ENCODE measurements at places on chromosomes 7 and 10. TPM values are rescaled to one million over a fixed set of nuclear protein-coding genes. Genes with fewer than 3 reads are reported as not detected.
A peak's percentile ranks its signal among the peaks of the same experiment; 100 is the strongest.

GRCh38 chr7:133352430-133352829 lies 99.6 kb downstream of the EXOC4 start:
- no peaks in the 10 kb centered on the region for H3K27me3 ChIP-seq
- peaks cover 4% of the 10 kb centered on the region for H3K36me3 ChIP-seq
- no peak overlapping the region for H3K27ac ChIP-seq
- peaks cover 16% of the 10 kb centered on the region for H3K4me1 ChIP-seq
- H3K4me3 ChIP-seq, result no peak overlapping the region

GRCh38 chr7:41870461-41871138 lies 167.7 kb upstream of the INHBA start:
- peaks cover 4% of the 10 kb centered on the region for H3K4me1 ChIP-seq
- H3K4me3 ChIP-seq, result no peak overlapping the region
- no peak overlapping the region for H3K27ac ChIP-seq

- no peak overlapping the region for H3K4me3 ChIP-seq
- H3K27me3 ChIP-seq, result no peaks in the 10 kb centered on the region
- DNase-seq, result no peak
- no peaks in the 10 kb centered on the region for H3K4me1 ChIP-seq
These were observed 19.5 kb downstream of the SCART1 start for GRCh38 chr10:133473270-133473669.

- no peaks in the 10 kb centered on the region for H3K4me1 ChIP-seq
- no peaks in the 10 kb centered on the region for H3K27me3 ChIP-seq
- no peak for DNase-seq
- no peak overlapping the region for H3K4me3 ChIP-seq
- H3K36me3 ChIP-seq, result no peaks in the 10 kb centered on the region
These were observed 10.4 kb upstream of the DLG5 start for GRCh38 chr10:77936697-77937567.

DNA sequence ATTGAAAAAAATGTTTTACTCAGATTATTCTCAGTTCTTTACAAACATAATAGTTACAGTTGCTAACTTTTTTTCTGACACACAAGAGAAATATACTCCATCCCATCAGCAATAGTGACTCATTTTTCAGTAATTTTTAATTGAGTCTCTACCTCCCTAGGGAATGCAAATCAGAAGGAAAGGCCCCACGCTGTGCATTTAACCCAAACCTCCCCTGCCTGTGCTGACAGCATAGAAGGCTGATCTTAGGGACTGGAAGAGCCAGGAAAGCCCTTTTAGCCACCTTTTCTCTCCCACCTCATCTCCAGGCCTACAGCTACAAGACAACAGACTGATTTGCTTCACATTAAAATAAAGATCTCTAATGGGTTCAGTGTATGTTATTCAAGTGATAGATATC lies 24.7 kb upstream of the PIK3CG start:
- H3K36me3 ChIP-seq, result no peaks in the 10 kb centered on the region
- H3K4me1 ChIP-seq, result peaks cover 18% of the 10 kb centered on the region
- H3K4me3 ChIP-seq, result no peak overlapping the region
- DNase-seq, result peak; percentile 45
- H3K27ac ChIP-seq, result no peak overlapping the region

Gene SERPINE1
- 2.0 TPM for total RNA-seq

GRCh38 chr7:4937411-4937810 lies 21.6 kb downstream of the MMD2 start:
- H3K27me3 ChIP-seq, result no peaks in the 10 kb centered on the region
- no peaks in the 10 kb centered on the region for H3K4me1 ChIP-seq
- no peak for DNase-seq

DNA sequence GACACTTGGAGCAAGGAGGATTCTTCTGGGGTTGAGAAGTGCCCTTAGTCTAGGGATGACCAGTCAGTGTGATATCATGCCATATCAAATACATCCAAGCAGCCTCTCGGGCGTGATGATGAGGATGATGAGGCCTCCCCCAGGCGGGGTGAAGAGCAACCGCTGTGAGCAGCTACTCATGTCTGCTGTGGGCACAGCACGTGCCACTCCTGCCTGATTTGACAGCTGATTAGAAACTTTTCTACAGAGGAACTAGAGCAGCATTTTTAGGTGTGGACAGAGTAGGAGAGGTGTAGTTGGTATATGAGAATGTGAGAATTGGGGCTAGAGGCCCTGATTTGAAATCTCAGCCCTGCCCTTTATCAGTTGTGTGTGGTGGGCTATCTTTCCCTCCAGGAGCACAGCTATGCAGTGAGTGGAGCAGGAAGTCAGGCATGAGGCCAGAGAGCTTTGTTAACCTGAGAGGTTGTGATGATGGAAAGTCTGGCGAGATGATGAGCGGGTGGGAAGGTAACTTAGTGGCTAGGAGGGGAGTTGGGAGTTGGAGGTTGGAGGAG lies 49.6 kb upstream of the COBL start:
- no peak overlapping the region for H3K4me3 ChIP-seq
- no peaks in the 10 kb centered on the region for H3K36me3 ChIP-seq
- H3K27me3 ChIP-seq, result no peaks in the 10 kb centered on the region
- no peak overlapping the region for H3K27ac ChIP-seq
- no peak for DNase-seq
- H3K4me1 ChIP-seq, result peaks cover 15% of the 10 kb centered on the region

- no peaks in the 10 kb centered on the region for H3K27me3 ChIP-seq
- no peaks in the 10 kb centered on the region for H3K4me1 ChIP-seq
- no peak overlapping the region for H3K4me3 ChIP-seq
- no peak overlapping the region for H3K27ac ChIP-seq
These were observed 168.5 kb downstream of the LCOR start for GRCh38 chr10:97000487-97001182.

GRCh38 chr7:144027974-144028373 lies 20.8 kb upstream of the OR2A5 start:
- no peak overlapping the region for H3K27ac ChIP-seq
- DNase-seq, result no peak
- H3K4me3 ChIP-seq, result no peak overlapping the region

Gene SUGCT
- total RNA-seq, result 5.6 TPM

DNA sequence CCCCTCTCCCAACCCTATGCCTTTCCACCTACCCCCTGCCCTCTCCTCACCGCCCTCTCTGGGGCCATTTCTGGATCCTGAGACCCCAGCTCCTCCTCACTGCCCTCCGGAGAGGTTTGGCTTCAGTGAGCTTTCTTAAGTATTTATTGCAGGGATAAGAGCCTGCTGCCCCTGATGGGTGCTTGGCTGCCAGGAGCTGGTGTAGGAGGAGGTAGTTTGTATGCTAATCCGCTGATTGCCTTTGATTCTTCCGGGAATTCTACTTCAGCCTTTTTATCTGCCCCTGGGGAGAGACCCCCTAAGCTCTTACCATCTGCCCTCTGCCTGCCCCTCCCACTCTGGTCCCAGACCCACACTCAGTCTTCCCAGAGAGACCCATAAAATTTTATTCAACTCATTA lies 263.5 kb upstream of the PODXL start:
- no peaks in the 10 kb centered on the region for H3K36me3 ChIP-seq
- DNase-seq, result no peak
- H3K4me1 ChIP-seq, result no peaks in the 10 kb centered on the region
- no peak overlapping the region for H3K4me3 ChIP-seq
- H3K27me3 ChIP-seq, result no peaks in the 10 kb centered on the region
